Sigmoid colon (tissue), 7 donors: ENCODE measurements at places on chromosomes 1 and 21.

DNA sequence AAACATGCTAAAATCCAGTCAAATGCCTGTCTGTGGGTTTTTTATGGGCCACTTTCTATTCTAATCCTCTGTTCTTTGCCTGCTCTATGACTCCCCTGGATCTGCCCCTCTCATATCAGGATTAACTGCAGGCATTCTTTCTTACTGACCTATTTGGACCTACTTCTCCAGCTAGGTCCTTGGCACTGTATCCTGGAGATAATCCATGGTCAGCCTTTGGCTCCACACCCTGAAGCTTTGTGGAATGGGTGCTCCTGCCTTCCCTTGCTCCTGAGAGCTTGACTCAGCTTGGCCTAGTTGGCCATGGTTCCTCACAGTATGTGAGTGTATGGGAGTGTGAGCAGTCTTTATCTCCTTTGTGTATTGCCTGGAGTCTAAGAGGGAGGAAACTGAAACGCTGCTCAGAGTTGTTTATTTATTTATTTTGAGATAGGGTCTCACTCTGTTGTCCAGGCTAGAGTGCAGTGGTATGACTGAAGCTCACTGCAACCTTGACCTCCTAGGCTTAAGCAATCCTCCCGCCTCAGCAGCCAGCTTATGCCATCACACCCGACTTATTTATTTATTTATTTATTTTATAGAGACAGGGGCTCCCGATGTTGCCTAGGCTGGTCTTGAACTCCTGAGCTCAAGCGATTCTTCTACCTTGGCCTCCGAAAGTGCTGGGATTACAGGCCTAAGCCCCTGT, 28.7 kb upstream of the CDC14A start:
- no peak overlapping the region for H3K4me3 ChIP-seq
- H3K27me3 ChIP-seq, result no peaks in the 10 kb centered on the region
- DNase-seq, result no peak
- H3K36me3 ChIP-seq, result no peaks in the 10 kb centered on the region

DNA sequence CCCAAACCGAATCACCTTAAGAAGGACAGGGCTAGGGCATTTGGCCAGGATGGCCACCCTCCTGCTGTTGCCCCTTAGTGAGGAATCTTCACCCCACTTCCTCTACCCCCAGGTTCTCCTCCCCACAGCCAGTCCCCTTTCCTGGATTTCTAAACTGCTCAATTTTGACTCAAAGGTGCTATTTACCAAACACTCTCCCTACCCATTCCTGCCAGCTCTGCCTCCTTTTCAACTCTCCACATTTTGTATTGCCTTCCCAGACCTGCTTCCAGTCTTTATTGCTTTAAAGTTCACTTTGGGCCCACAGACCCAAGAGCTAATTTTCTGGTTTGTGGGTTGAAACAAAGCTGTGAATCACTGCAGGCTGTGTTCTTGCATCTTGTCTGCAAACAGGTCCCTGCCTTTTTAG, 3.6 kb downstream of the BTG2 start:
- H3K27ac ChIP-seq, result peak overlapping the region; percentile 96
- peaks cover 43% of the 10 kb centered on the region for H3K4me1 ChIP-seq
- H3K4me3 ChIP-seq, result peak overlapping the region; percentile 99

DNA sequence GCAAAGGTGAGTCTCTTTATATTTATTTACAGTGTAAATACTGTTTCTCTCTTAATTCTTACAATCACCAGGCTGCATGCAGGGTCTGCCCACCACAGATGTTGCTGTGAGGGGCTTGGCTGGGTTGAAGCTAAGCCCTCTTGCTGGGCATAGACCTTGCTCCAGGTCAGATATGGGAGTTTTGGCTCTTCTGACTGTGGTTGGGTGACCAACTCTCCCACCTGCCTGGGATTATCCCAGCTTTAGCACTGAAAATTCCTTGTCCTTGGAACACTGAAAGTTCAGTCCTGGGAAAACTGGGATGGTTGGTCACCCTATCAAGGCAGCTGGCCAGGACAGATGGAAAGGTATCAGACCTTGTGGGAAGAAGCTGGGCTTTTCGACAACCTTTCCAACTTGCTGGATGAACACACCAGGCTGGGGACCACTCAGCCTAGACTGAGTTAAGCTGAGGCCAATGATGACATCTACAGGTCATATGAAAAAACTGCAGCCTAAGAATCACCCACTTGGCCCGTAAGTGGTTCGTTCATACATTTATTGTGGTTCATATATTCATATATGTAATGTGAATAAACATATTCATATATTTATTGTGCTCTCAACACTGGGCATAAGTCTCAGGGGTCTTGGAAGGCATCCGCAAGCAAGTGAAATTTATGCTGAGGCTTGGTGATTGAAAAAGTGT, 26.6 kb upstream of the HPDL start:
- no peaks in the 10 kb centered on the region for H3K27me3 ChIP-seq
- H3K27ac ChIP-seq, result no peak overlapping the region
- H3K36me3 ChIP-seq, result no peaks in the 10 kb centered on the region
- no peak overlapping the region for H3K4me3 ChIP-seq
- DNase-seq, result peak; percentile 73

GRCh38 chr21:41571938-41572510, 64.1 kb upstream of the TMPRSS2 start:
- no peaks in the 10 kb centered on the region for H3K4me1 ChIP-seq
- H3K36me3 ChIP-seq, result no peaks in the 10 kb centered on the region
- no peak overlapping the region for H3K27ac ChIP-seq
- DNase-seq, result no peak
- H3K4me3 ChIP-seq, result no peak overlapping the region

GRCh38 chr1:228548788-228549187, 61.6 kb downstream of the RNF187 start:
- H3K4me1 ChIP-seq, result no peaks in the 10 kb centered on the region
- H3K27ac ChIP-seq, result no peak overlapping the region
- H3K27me3 ChIP-seq, result no peaks in the 10 kb centered on the region
- no peaks in the 10 kb centered on the region for H3K36me3 ChIP-seq
- H3K4me3 ChIP-seq, result no peak overlapping the region

- no peaks in the 10 kb centered on the region for H3K36me3 ChIP-seq
- no peaks in the 10 kb centered on the region for H3K4me1 ChIP-seq
- no peak for DNase-seq
- no peak overlapping the region for H3K4me3 ChIP-seq
These were observed 341.5 kb upstream of the CHRM3 start for GRCh38 chr1:239044829-239045228.

- no peaks in the 10 kb centered on the region for H3K36me3 ChIP-seq
- H3K4me3 ChIP-seq, result no peak overlapping the region
- no peak overlapping the region for H3K27ac ChIP-seq
- no peaks in the 10 kb centered on the region for H3K4me1 ChIP-seq
These were observed 80.4 kb upstream of the COL6A1 start for GRCh38 chr21:45901061-45901690.

DNA sequence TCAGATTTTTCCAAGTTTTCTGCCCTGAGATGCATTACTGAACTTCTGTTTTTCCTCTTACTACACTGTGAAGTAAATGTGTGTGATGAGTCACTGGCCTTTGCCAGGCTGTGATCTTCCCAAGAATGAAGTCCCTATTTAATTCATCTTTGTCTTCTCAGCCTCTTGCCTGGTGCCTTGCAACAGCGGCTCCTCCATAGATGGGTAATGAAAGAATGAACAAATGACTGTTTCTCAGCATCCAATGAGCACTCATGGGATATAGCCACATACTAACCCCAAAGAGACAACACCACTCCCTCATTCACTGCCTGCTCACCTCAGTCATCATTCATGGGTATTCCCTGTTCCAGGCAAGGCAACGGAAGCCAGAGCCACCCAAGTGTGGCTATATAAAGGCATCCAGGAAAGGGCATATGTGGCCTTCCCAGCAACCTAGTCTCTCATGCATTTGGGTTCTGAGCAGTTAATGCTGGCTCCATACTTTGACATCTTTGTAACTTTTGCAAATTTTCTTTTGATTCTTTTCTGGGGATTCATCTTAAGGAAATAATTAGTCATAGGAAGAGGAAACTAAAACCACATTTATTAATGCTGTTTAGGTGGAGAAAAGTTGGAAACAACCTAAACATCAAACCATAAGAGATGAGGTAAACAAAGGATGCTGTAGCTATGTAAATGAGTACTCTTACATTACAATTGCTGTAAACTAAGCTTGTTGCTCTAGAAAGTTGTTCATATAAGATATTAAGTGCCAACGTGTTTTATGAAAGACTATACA, 71.9 kb downstream of the HIVEP3 start:
- H3K27me3 ChIP-seq, result no peaks in the 10 kb centered on the region
- H3K36me3 ChIP-seq, result no peaks in the 10 kb centered on the region
- no peak overlapping the region for H3K27ac ChIP-seq
- H3K4me3 ChIP-seq, result no peak overlapping the region
- no peaks in the 10 kb centered on the region for H3K4me1 ChIP-seq

- no peaks in the 10 kb centered on the region for H3K36me3 ChIP-seq
- no peak overlapping the region for H3K4me3 ChIP-seq
- no peak overlapping the region for H3K27ac ChIP-seq
- H3K4me1 ChIP-seq, result no peaks in the 10 kb centered on the region
- DNase-seq, result no peak
- no peaks in the 10 kb centered on the region for H3K27me3 ChIP-seq
These were observed 281.0 kb upstream of the RUNX1 start for GRCh38 chr21:35329940-35330660.
